Endothelial cell of umbilical vein (primary cell): ENCODE measurements at places on chromosomes 13 and 19. TPM values are rescaled to one million over a fixed set of nuclear protein-coding genes. Genes with fewer than 3 reads are reported as not detected.
A peak's percentile ranks its signal among the peaks of the same experiment; 100 is the strongest.

DNA sequence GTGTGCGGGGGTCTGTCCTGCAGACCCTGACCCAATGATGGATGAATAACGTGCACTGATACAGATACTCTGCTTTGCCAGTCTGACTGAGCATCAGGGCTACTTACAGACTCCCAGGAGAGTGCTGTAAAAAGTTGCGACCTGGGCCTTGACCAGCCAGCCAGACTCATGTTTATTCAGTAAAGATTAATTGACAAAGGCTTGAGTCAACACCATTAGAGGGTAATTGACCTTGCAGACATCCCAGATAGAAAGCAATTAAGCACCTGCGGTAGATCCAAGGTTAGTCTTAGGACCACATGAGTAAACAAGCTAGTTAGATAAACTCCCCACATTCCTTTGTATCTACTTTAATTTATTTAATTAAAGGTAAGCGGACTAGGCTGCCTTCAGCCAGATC, 10.4 kb downstream of the NUDT19 start:
- no peak for DNase-seq

SERPINE3 gene
- not detected in 2 replicates for total RNA-seq

DNA sequence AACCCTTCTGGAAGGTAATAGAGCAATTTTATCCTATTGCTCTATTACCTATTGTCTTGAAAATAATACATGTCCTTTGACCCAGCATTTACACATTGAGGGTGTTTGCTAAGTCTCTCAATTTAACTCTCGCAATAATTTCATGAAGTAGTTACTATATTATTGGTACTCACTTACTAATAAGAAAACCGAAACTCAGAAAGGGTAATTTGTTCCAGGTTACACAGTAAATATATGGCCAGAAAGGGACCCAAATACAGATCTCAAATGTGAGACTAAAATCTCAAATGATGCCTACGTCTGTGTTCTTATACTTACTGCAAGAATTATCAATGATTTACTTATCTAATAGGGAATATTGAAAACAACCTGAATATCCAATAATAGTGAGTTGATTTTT, 29.7 kb upstream of the FAM216B start:
- no peak for DNase-seq

GRCh38 chr13:96450326-96451020, 360.6 kb downstream of the HS6ST3 start:
- DNase-seq: no peak

- no peak for DNase-seq
Measured at GRCh38 chr13:66102864-66103263, 1127.3 kb downstream of the PCDH9 start.

SLC10A2 gene
- not detected in 2 replicates for total RNA-seq

GRCh38 chr13:48977973-48978372, 2.3 kb downstream of the FNDC3A start:
- DNase-seq: no peak

DNA sequence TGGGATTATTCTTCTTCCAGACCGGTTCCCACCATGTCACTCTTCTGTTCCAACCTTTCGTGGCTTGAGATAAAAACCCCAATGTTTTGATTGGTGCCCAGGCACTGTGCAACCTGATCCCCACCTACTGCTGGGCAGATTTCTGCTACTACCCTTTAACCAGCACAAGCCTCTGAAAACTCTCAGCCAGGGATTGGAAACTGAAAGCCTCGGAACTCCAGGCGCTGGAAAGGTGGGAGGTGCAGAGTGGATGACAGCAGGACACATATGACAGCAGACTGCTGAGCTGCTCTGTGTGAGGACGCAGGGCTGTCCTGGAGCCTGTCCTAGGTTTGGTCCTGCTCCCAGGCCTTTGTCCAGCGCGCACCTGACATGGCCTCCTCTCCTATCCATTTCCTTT, 68.5 kb upstream of the GTF3A start:
- DNase-seq: no peak

- no peak for DNase-seq
Measured at GRCh38 chr19:52102782-52103181, 7.2 kb upstream of the ZNF841 start.

KIR2DL3 gene
- total RNA-seq: not detected in 2 replicates

GRCh38 chr13:113098162-113098732, 7.3 kb upstream of the F7 start:
- no peak for DNase-seq

DNA sequence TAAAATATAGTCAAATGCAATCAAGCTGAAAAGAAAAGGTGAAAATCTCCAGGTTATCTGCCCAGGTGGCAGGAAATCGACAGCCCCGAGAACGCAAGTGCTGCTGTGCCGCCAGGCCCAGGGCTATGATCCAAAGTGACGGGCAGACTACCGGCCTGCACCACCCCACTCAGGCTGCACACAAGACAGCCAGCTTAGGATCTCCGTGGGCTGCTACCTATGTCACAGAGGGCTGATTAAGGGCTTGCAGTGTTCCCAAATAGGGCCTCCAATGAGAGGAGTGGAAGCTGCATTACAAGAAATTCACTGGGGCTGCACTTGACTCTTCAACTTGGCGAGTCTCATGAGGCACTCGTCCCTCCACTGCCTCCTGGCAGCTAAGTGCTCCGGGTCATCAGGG, 121.8 kb downstream of the CRYL1 start:
- no peak for DNase-seq

GRCh38 chr13:49802426-49802825, 9.9 kb upstream of the KPNA3 start:
- no peak for DNase-seq

DNA sequence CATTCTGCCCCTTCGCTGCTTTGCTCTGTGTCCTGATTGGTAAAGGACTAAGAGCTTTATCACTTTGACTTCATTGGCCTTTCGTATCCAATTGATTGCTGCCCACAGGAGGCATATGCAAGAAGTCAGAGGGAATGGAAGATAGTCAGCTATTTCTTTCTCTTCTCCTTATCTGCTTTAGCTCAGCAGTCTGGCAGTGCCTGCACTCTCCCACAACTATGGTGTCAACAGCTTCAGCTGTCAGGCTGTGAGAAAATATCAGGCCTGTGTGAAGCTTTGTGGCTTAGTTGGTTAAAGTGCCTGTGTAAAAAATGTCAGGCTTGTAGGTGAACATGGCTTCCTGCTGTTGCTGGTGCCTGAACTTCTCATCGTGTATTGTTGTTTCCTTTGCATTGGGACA, 243.0 kb downstream of the PCDH17 start:
- no peak for DNase-seq

- DNase-seq: no peak
Measured at GRCh38 chr13:58080806-58081205, 449.3 kb downstream of the PCDH17 start.

OVOL3 gene
- not detected in 2 replicates for total RNA-seq

- DNase-seq: peak; percentile 29
Measured at GRCh38 chr19:1057176-1057855, 9.7 kb upstream of the ARHGAP45 start.

CLC gene
- total RNA-seq: not detected in 2 replicates

GPR183 gene
- total RNA-seq: not detected in 2 replicates

DNA sequence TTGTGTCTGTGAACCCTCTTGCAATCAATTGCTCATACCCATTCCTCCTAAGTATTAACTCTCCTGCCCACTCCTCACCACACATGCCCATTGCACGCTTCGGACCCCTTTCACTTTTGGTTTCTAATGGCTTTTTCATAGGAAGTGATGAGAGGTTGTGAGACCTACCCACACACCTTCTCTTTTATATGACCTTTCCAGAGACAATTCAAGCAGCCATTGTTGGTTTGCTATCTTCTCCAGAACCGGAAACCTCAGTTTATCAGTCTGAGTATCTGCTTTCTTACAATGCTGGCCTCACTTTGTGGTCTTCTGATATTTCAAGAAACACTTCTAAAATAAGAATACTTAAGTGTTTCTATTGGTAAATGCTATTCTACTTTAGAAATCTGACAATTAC, 1550.8 kb upstream of the SLC10A2 start:
- DNase-seq: no peak

- no peak for DNase-seq
Measured at GRCh38 chr19:40150170-40150569, 41.1 kb upstream of the MAP3K10 start.

PDE4A gene
- 9.9 and 10.0 TPM in 2 replicates for total RNA-seq

- no peak for DNase-seq
Measured at GRCh38 chr19:29678484-29679106, 13.3 kb downstream of the PLEKHF1 start.

GRCh38 chr13:81917810-81918209, 1576.9 kb upstream of the SPRY2 start:
- no peak for DNase-seq

ALKBH6 gene
- total RNA-seq: 17.3 and 21.4 TPM in 2 replicates

GRCh38 chr13:80341101-80341755, at the start of gene SPRY2:
TSS of gene SPRY2 (minus strand) at chr13:80341126. CDS start at chr13:80337705, 3,421 bp downstream.
- peak; percentile 97 for DNase-seq

MYCBP2 gene
- 85.8 and 89.8 TPM in 2 replicates for total RNA-seq

RAB20 gene
- total RNA-seq: 1.3 and 1.4 TPM in 2 replicates

- DNase-seq: no peak
Measured at GRCh38 chr19:40413291-40413845, at the start of gene PRX. TSS of gene PRX (minus strand) at chr19:40413378. CDS start at chr19:40407932, 5,446 bp downstream.

GRCh38 chr19:41083516-41083915, 4.7 kb upstream of the CYP2A13 start:
- DNase-seq: no peak

FAM174C gene
- 46.7 and 47.5 TPM in 2 replicates for total RNA-seq

- no peak for DNase-seq
Measured at GRCh38 chr13:48255090-48255489, 22.1 kb downstream of the ITM2B start.

ELF1 gene
- total RNA-seq: 61.2 and 62.5 TPM in 2 replicates

GRCh38 chr19:18972851-18973250, 31.8 kb upstream of the HOMER3 start:
- peak; percentile 23 for DNase-seq

DNA sequence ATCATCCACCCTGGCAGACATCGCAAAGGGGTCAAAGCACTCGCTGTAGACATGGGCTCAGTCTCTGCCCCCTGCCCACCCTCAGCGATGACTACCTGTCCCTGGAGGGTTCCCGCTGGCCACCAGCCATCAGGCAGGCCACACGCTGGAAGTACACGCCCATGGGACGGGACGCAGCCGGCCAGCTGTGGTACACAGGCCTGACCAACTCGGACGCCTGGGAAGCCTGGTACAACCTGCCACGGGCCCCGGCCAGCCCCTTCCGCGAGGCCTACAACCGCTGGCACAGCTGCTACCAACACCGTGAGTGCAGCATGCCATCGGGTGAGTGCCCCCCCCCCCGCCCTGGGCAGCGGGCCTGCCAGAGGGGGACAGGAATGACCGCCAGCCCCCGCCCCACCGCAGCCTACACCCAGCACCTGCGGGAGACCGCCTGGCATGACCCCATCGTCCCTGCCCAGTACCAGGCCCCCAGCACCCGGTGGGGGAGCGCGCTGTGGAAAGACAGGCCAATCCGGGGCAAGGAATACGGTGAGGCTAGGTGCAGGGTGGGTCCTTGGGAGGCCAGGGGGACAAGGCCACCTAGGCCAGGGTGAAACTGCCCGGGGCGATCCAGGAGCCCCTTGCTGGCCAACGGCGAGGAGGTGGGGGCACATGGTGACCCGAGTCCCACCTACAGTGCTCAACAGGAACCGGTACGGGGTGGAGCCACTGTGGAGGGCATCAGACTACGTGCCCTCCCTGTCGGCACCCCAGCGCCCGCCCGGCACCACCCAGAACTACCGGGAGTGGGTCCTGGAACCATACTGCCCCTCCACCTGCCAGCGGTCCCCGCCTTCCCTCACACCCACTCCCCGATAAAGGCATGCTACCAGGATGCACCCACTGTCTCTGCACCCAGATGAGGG, 4.4 kb downstream of the TEKTIP1 start:
- no peak for DNase-seq

GRCh38 chr13:85243831-85244230, 555.4 kb downstream of the SLITRK6 start:
- no peak for DNase-seq

DNA sequence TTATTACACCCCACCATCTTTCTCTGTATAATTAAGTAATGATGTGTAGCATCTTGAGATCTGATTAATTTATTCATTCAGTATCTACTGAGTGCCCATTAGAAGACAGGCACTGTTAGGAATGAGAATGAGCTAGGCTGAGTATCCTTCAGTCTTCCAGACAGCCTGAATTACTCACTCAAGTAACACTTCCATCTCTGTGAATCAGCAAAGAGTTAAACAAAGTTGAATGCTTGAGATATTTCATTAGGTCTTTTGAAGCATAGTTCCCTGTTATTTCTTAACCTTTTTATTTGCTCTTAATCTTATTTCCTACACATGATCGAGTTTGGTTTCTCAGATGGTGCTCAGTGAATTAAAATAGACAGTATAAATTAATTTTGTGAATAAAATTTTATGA, 413.7 kb downstream of the DCT start:
- DNase-seq: no peak

DNA sequence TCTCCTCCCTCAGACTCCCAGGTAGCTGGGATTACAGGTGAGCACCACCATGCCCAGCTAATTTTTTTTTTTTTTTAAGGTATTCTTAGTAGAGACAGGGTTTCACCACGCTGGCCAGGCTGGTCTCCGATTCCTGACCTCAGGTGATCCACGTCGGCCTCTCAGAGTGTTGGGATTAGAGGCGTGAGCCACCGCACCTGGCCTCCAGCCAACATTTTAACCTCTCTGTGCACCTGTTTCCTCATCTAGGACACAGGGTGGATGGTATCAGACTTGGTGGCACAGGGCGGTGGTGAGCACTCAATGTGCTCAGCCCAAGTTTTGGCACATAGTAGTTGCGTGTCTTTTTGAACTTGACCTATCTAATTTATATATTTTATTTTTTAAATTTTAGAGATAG, 12.5 kb downstream of the APBA3 start:
- no peak for DNase-seq

- DNase-seq: no peak
Measured at GRCh38 chr13:106477303-106477702, 58.2 kb downstream of the EFNB2 start.

DNA sequence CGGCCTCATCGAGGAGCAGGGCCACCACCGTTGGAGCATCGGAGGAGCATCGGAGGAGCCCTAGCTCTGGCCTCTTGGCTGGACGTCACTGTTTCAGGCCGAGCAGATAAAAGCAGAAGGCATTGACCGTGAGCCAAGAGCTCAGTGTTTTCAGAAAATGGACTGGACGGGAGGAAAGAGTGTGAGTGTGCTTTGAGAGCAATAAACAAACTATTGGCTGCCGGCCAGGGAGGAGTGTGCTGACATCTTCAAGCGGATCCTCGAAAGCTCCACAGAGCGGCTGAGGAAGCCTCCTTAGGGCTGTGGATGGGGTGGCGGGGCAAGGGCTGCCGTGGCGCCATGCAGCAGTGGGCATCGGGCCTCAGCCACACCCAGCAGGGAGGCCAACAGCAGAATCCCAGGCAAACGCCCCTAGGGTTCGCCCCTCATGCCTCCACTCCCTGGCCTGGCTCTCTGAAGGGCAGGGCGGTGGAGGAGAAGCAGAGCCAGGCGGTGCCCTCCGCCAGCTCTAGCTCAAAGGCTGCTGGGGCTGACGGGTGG, 41.8 kb downstream of the IRS2 start:
- DNase-seq: no peak

GRCh38 chr13:51066091-51066831, 44.8 kb downstream of the C13orf42 start:
- peak; percentile 57 for DNase-seq

TGFB1 gene
- total RNA-seq: 250 and 294 TPM in 2 replicates

TMEM255B gene
- total RNA-seq: 85.0 and 105 TPM in 2 replicates

GRCh38 chr19:39906820-39907611, 27.4 kb downstream of the FCGBP start:
- no peak for DNase-seq

DPF1 gene
- 3.9 and 5.0 TPM in 2 replicates for total RNA-seq

GRCh38 chr19:4748589-4748988, 24.9 kb upstream of the DPP9 start:
- DNase-seq: no peak
